ENCODE measurements at places on chromosomes 5 and 9. TPM values are rescaled to one million over a fixed set of nuclear protein-coding genes. Genes with fewer than 3 reads are reported as not detected.

The BHMT2 gene
- total RNA-seq = 2.7 TPM

The EQTN gene
- 0.09 TPM for total RNA-seq

The GRIA1 gene
- total RNA-seq = 0.11 TPM

The IFNA2 gene
- total RNA-seq = not detected

The MTX3 gene
- 8.7 TPM for total RNA-seq
